ENCODE measurements at places on chromosomes 5 and 9. TPM values are rescaled to one million over a fixed set of nuclear protein-coding genes. Genes with fewer than 3 reads are reported as not detected.

Gene NTNG2
- 0.32 TPM for polyA plus RNA-seq

Gene SUSD3
- polyA plus RNA-seq: 8.7 TPM

Gene HMGCS1
- polyA plus RNA-seq: 157 TPM

Gene ANKRD55
- 1.4 TPM for polyA plus RNA-seq

Gene MEF2C
- 43.5 TPM for polyA plus RNA-seq

Gene ZFP37
- polyA plus RNA-seq: 13.5 TPM

Gene ROPN1L
- polyA plus RNA-seq: 1.1 TPM

Gene SARDH
- 7.6 TPM for polyA plus RNA-seq

Gene ENG
- polyA plus RNA-seq: 75.7 TPM

Gene TLR4
- polyA plus RNA-seq: 9.0 TPM

Gene NUDT12
- polyA plus RNA-seq: 27.6 TPM

DNA sequence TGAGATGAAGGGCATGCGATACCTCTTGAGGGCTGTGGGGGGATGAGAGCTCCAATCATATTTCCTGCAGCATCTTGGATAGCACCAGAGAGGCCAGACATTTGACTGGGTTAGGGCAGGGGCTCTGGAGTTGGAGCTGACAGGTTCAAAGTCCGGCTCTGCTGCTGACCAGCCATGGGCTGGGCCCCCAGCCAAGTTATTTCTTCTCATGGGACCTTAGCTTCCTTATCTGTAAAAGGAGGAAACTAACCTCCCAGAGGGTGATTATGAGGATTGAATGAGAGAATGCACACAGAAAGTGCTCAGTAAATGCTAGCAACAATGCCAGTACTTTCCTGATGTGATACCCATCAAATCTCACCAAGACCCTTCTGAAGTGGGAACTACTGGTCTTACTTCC, 65.2 kb upstream of the SLC25A51 start:
- DNase-seq: no peak

DNA sequence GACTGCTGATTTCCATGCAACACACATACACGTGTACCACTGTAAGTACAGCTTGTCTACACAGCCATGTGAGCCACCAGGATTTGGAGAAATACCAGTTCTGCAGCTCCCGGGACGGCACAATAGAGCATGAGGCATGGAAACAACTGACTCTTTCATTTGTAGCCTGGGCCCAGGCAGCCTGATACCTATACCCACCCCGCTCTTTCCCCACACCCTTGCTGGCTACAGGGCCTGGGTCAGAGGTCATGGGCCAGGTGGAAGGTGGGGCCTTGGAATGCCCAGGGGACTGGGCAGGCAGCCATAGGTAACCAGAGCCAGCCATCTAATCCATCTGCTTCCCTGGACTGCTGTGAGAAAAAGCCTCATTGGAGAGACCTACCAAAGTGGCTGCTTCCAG, 39.0 kb upstream of the ZSWIM6 start:
- DNase-seq: no peak

DNA sequence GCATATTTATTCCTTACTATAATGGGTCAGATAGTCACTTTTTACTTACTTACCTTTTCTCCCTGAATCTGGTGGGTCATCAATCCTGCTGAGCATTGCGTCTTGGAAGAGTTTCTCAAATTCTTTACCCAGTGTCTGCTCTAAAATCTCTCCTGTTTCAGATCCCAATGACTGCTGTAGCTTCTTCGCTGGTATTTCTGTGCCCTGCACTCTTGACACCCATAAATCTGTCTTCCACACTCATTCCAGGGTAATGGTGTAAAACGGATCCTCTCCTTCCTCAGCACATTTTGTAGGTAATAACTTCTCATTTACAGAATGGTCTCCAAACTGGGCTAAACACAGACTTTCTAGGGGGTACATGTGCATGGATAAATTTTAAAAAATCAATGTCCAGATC, 407.4 kb downstream of the DMAC1 start:
- DNase-seq: no peak

- DNase-seq: no peak
Observed at GRCh38 chr5:32668552-32668951, 42.6 kb upstream of the NPR3 start.

- no peak for DNase-seq
Observed at GRCh38 chr9:113222482-113222841, 1.1 kb downstream of the SLC31A1 start.

DNA sequence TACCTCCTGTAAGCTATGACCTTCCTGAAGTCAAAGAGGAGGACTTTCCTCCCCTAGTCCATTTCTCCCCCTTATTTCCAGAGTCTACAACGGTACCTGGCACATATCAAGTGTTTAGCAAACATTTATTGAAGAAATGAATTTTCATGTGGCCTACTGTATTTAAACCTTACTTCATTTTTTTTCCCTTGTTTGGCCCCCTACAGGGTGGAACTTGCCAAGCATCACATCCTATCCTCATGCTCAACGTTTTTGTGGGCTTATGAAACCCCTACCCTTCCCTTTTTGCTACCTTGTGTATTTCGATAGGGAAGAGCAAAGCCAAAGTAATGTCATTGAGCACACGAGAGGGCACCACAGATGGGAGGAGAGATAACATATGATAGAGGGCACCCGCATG, 1857.8 kb upstream of the WWC1 start:
- DNase-seq: no peak

DNA sequence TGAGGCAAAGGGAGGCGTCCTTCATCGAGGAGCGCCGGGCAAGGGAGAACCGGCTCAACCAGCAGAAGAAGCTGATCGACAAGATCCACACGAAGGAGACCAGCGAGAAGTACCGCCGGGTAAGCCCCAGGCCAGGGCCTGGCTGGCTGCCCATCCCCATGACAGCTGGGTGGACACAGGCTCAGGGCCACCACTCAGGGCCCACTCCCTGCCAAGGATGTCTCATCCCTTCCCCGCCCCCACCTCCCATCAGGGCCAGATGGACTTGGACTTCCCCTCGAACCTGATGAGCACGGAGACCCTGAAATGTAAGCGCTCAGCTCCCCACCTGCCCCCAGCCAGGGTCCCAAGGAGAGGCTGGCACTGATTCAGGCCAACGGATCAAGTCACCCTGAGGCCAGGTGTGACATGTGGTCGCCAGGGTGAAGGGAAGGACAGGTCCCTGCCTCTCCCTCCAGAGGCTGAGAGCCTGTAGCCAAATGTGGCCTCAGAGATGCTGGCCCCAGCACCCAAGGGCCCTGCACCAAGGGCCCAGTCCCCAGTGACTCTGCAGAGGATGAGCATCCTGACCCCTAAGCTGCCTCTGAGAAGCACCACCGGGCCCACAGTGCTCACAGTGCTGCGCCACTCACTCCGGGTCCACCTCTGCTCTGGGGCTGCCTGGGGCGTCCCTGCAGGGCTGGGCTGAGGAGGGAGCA, 3.1 kb upstream of the RABL6 start:
- no peak for DNase-seq

- no peak for DNase-seq
Observed at GRCh38 chr5:154038261-154038706, 426 bp downstream of the FAM114A2 start.

- no peak for DNase-seq
Observed at GRCh38 chr9:73845954-73846690, 651.0 kb upstream of the RORB start.

DNA sequence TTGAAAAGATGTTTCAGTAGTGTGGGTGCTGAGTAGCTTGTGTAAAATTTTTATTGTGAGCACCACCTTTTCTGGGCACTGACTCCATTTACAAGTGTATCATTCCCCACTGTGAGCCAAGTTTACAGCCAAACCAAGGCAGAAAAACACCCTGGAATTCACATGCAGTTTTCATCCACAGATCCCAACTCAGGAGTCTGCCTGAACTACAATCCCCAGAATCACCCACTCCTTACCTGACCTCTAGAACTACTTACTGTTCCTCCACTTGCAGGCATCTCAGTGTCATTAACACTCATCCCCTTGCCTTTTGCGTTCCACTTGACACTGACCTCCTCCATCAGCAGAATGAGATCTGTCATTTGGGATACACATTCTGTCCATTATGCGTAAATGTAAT, 2042.6 kb upstream of the CDH6 start:
- no peak for DNase-seq

DNA sequence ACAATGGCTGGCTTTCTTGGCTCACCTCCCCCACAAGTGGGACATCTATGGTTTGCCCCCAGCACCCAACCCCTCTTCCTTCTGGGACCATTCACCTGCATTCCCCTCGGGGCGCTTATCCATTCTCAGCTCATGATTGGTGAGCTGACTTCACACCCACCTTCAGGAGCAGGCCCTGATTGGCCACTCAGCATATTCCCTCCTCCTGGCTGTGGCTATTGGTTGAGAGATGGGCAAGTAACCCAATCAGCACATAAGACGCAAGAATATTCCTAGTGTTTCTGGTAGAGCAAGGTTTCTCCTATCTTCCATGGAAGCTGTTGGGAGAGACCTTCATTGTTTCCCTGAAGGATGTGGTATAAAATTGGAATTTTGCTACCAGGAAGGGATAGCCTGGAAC, 22.7 kb upstream of the UNC5A start:
- DNase-seq: no peak

DNA sequence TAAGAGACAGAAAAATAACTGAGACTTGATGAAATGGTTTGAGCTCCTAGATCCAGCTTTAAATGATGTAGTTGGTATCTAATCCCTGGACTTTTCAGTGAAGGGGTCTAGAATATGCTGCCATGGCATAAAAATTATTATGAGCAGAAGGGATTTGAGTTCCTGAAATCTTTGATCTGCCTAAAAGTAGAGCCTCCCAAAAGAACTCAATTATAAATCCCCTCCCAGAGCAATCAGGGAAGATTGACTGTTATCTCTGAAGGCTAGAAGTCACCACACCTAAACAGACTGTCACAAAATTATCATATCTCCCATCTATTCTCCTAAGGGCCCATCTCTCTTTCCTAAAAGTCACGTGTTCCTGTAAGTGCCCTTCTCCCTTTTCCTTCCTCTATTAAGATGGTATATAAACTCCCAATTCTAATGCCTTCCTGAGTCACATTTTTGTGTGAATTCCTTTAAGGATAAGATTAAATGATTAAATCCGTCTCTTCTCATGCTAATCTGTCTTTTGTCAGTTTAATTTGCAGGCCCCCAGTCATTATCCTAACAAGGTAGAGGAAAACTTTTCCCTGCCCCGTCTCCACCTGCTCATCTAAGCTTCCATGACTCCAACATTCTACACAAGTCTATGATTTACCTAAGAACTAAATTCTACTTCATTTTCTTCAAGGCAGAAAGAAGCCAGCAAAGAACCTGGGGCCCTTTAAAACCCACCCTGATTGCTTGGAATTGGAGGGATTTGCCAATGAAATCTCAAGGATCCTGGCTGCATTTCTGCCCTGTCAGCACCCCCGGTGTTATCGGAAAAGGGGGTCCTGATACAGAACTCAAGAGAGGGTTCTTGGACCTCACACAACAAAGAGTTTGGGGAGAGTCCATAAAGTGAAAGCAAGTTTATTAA, 47.1 kb upstream of the PWWP2A start:
- DNase-seq: no peak

- no peak for DNase-seq
Observed at GRCh38 chr5:115627295-115627865, 1.5 kb upstream of the TMED7 start.

DNA sequence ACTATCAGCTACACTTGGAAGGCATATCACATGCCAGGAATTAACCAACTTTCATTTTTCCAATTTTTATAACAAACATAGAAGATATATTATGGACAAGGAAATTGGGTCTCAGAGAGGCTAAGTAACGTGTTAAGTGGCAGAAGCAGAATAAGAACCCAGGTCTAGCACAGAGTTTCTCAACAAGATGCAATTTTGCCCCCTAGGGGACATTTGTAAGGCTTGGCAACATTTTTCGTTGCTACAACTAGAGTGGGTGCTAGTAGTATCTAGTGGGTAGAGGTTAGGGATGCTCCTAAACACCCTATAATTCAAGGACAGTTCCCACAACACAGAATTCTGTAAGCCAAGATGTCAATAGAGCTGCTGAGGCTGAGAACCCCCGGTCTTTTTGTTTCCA, 180.6 kb downstream of the SNCAIP start:
- no peak for DNase-seq

DNA sequence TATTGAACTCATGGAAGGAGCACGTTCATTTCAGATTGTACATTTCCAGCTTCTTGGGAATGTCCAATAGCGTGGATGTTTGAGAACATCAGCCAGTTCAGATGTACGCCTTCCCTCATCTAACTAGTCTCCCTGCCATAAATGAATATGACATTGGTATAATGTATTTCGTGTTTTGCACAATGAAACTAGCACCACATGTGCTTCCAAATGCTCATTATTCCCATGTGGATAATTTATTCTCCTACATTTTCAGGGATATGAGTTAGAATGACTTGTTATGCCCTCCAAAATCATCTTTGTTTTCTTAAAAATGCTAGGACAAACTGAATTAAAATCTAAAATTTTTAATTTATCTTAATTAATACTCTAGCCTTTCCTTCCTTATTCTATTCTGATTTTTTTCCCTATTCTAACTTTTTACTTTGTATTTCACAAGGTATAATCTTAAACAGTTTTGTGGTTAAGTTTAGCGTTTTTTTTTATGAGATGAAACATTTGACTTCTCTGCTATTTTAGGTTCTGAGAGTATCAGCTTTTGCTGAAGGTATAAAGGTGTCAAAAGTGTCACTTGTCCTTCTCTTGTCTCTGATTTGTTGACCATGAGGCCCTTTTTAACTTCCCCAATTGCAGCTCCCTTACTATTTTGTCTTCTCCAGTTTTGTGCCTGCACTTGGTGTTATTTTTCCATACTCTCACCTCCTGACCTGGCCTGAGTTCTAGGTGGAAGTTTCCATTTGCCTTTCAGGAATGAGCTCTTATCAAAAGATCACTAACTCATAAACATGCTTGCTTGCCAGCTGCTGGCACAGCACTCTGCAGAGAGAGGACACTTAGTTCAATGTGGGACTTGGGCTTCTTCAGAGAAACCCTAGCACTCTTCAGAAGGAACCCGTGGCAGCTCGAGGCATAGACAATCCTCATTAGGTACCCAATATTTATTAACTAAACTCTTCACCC, 106.8 kb downstream of the FRMD3 start:
- no peak for DNase-seq

DNA sequence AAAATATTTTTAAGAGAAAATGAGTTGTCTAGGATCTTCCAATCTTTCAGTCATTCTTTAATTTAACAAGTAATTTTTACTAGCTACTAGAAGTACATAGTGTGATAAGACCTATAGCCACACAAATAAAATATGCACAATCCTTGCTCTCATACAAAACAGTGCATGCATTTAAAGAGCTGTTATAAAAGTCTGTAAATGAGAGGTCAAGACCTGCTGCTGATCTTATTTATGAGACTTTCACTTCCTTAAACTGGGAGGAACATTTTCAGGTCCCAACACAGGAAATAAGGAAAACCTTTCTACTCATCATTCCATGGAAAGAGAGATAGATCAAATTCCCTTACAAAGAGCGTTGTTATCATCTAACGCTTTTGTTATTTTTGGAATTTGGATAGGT, 54.2 kb upstream of the PAM start:
- no peak for DNase-seq

GRCh38 chr5:136007271-136007670, 21.5 kb upstream of the TGFBI start:
- DNase-seq: no peak
